ENCODE measurements at places on chromosomes 4 and X. TPM values are rescaled to one million over a fixed set of nuclear protein-coding genes. Genes with fewer than 3 reads are reported as not detected.
A peak's percentile ranks its signal among the peaks of the same experiment; 100 is the strongest.

GRCh38 chrX:78650906-78651437 is 8.2 kb downstream of the RTL3 start:
- no peak for DNase-seq

DNA sequence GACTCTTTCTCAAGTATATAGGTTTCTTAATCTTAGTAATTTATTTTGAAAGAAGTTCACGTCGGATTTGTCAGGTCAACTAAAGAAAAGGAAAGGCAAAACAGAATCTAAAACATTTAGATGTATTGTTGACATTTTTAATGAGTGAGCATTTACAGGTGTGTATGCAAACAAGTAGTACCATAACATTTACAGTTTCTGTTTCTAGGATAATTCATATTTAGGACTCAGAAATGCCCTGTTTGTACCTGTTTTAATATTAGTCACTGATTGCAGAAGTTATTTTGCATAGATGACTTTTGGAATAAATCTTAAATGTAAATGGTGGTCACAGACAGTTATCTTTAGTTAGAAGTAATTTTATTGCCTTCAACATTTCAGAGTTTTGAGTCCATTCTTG is 151.3 kb upstream of the NUDT6 start:
- no peak for DNase-seq

GRCh38 chr4:83569429-83569828 is 33.5 kb downstream of the GPAT3 start:
- DNase-seq, result no peak

DNA sequence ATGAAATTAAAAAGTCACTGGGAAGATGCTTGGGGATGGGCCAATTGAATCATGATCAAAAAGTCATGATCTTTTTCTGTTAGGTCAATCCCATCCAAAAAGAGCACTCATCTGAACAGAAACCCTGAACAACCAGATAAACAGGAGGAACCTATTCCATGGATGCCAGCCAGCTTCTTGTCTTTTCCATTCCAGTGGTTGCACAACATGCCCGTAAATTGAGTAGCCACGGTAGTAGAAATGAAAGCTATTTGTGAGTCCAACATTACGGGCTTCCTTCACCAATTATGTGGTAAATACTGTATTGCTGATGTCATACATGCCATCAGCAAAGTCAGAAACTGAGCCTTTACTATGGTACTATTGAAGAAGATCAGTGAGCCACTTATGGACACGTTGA is 982.4 kb upstream of the HS3ST1 start:
- DNase-seq, result no peak

- DNase-seq, result peak; percentile 5
Observed at GRCh38 chrX:111041018-111041462, 55.0 kb upstream of the PAK3 start.

GRCh38 chr4:51851937-51852290 is 9.0 kb downstream of the DCUN1D4 start:
- no peak for DNase-seq

- no peak for DNase-seq
Observed at GRCh38 chrX:10001496-10001895, 34.3 kb downstream of the CLDN34 start.

DNA sequence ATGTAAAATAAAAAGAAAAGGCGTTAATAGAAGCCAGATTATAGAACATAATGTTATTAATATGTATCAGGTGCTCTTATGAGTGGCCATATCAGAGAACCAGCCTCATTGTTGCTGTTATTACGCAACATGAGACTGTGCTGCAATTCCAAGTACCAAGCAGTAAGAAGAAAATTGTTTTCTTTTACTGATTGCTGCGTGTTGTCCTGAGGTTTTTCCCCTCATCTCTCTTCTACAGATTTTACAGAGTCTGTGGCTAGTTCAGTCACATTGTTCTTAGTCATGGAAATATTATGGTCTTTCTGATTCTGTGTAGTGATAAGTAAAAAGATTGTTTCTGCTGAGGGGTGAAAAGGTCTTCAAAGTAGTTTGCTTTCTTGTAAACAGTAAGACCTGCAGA is 55.9 kb downstream of the NPNT start:
- DNase-seq, result no peak

DNA sequence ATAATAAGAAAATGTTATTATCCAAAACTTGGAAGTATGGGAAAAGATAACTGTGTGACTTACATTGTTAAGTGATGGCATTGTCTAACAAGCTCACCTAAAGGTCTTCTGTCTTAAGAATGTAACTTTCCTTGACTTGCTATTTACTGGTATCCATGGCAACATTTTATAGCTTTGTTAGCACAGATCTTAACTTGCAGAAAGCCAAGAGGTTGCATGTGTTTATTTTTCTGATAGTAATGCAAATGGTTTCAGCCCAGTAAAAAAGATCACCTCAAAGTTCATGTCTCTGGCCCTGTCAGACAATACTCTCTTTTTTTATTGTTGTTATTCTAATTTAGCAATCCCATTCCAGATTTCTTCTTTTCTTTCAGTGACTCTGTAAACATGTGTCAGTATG is 425.3 kb downstream of the SPRY1 start:
- no peak for DNase-seq

DNA sequence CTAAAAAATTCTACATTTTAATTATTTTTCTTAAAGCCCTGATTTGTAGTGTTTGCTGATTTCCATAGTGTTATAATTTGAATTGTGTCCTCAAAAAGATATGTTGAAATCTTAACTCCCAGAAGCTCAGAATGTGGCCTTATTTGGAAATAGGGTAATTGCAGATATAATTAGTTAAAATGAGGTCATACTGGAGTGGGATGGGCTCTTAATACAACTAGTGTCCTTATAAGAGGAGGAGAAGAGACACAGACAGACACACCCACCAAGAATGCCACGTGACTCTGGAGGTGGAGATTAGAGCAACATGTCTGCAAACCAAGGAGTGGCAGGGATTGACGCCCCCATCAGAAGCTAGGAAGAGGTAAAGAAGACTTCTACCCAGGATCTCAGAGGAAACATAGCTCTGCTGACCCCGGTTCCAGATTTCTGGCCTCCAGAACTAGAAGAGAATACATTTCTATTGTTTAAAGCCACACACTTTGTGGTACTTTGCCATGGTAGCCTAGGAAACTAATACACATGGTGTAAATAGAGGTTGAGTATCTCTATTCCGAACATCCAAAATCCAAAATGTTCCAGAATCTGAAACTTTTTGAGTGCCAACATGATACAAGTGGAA is 70.5 kb upstream of the IRF2 start:
- no peak for DNase-seq

- DNase-seq, result no peak
Observed at GRCh38 chrX:18160369-18160768, 60.3 kb downstream of the BEND2 start.

DNA sequence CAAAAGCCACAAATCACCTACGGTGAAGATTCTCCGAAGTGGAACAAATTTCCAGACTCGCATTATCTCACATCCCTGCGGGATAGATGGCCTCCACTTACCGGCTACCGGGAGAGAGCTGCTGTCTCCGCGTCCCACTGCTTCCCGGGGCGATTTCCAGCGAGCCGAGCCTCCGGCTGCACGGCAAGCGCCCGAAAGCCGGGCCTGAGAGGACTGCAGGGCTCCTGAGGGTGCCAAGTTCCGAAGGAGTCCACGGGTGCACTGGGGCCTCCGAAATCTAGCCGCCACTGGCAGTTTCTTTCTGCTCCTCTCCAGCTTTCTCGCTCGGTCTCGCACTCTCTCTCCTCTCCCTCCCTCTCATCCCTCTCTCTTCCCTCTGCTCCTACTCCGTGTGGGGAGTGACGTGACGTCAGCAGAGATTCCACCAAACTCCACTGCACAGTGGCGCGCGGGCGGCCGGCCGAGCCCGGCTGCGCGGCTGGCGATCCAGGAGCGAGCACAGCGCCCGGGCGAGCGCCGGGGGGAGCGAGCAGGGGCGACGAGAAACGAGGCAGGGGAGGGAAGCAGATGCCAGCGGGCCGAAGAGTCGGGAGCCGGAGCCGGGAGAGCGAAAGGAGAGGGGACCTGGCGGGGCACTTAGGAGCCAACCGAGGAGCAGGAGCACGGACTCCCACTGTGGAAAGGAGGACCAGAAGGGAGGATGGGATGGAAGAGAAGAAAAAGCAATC is 14.0 kb upstream of the PITX2 start:
- DNase-seq, result no peak

- DNase-seq, result no peak
Observed at GRCh38 chrX:71228063-71228642, 5.1 kb downstream of the GJB1 start.

GRCh38 chr4:98181809-98182208 is 38.5 kb upstream of the STPG2 start:
- no peak for DNase-seq

GRCh38 chr4:24197955-24198354 is 308.1 kb upstream of the PPARGC1A start:
- DNase-seq, result no peak

DNA sequence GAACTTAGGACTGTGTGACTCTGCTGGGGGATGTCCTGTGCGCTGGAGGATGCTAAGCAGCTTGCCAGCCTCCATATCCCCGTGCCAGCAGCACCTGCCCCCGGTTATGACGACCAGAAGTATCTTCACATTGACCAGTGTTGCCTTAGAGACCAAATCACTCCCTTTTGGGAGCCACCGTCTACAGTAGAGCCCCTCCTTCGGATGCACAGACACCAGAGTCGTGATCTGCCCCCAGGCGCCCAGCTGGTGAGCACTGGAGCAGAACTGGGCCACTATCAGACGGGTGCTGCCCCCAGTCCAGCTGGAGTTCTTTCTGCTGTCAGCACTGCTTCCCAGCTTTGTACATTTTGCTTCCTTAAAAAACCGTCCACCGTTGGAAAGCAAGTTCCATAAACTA is 30.0 kb upstream of the TADA2B start:
- DNase-seq, result no peak

- peak; percentile 35 for DNase-seq
Observed at GRCh38 chrX:150062292-150063137, 124.2 kb upstream of the EOLA2 start.

UCP1 gene
- not detected for total RNA-seq

CDX4 gene
- total RNA-seq, result not detected

HSFX2 gene
- total RNA-seq, result not detected

MAMLD1 gene
- 3.4 TPM for total RNA-seq

PLXNB3 gene
- total RNA-seq, result 4.2 TPM

PFKFB1 gene
- 1.0 TPM for total RNA-seq

GNRHR gene
- total RNA-seq, result not detected

SSX4B gene
- not detected for total RNA-seq
